CMK (cell line): ENCODE measurements at places on chromosomes 7 and 10.

GRCh38 chr10:14608381-14609001 is 166.2 kb downstream of the FAM107B start:
- DNase-seq: no peak

DNA sequence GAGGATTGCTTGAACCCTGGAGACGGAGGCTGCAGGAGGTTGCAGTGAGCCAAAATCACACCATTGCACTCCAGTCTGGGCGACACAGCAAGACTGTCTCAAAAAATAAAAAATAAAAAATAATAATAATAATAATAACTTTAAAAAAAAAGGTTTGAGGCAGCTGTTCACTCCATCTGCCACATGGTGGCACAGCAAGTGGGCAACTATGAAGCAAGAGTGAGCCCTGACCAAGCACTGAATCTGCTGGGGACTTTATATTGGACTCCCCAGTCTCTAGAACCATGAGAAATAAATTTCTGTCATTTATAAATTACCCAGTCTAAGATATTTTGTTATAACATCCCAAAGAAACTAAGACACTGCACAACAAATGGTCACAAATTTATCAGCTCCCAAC is 14.6 kb upstream of the BRI3 start:
- no peak for DNase-seq

GRCh38 chr7:552868-553635 is 33.4 kb upstream of the PDGFA start:
- no peak for DNase-seq

DNA sequence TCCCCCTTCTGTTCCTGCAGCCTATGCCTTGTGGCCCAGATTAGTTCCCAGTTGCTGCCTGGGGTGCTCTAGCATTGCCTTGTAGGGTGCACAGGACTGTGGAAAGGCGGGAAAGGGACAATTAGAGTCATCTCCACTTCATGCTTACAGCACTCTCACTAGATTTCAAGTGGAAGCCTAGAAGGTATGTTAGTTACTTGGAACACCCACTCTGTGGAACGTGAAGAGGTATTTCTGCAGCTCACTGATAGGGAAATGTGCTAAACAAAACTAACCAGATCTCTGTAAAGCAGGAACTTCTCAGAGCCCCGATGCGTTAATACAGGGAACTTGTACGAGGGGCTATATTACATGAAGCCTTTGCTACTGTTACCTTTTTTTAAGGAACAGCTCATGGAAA is 19.4 kb downstream of the STMP1 start:
- no peak for DNase-seq

- no peak for DNase-seq
Observed at GRCh38 chr7:96059075-96059474, 262.8 kb downstream of the SLC25A13 start.

- peak; percentile 74 for DNase-seq
Observed at GRCh38 chr7:139109188-139109982, at the start of gene ZC3HAV1. Gene ZC3HAV1 (minus strand): TSS chr7:139109720. CDS start chr7:139109331, 389 bp downstream.

DNA sequence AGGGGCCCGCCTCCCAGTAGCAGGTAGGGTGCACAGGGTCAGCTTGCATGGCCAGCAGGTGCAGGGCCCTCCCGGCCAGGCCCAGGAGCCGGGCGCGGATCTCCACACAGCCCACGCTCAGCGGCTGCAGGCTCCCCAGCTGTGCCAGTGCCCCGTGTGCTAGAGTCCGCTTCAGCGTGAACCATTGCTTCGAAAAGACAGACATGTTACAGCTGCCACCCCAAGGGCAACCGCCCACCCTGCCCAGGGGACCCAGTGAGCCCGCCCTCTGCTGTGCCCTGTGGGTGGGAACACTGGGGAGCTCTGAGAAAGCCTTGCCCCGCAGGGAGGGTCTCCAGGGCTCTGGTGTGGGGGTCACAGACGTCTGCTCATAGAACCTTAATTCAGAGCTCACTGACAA is 64.3 kb upstream of the NKX6-2 start:
- no peak for DNase-seq
